ENCODE measurements at places on chromosomes 1 and 21.

DNA sequence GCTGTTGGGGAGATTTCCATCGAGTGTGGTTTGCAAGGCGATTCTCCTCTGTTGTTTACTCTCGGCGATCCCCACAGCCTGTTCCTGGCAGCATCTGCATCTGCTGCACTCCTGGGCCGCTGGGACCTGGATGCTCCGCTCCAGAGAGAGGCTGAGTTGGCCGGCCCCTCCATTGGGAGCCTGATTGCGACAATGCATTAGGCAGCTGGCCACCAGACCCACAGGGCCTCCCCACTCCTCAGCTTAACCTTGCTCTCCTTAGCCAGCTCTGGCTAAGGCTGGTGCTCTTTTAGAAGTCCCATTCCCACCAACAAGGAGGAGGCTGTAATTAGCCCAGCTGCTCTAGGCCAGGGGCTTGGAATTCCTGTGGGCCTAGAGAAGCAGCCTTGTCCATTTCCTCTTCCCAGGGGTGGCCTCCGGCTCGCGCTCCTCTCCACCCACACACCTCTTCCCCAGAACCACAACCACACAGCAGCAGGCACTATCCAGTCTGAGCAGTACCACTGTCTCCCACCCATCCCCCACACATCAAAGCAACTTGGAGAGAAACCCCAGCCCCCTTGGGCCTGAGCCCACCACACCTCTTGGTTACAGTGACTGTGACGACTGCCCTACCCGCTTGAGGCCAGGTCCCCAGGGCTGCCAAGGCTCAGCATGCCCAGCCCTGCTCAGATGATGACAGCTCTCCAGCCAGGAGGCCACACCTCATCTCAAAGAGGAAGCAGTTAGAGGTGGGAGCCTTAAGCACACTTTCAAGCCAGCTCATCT is 193.8 kb upstream of the EDN2 start:
- DNase-seq = no peak

GRCh38 chr1:207064561-207064960 is 11.5 kb downstream of the PFKFB2 start:
- DNase-seq = no peak

DNA sequence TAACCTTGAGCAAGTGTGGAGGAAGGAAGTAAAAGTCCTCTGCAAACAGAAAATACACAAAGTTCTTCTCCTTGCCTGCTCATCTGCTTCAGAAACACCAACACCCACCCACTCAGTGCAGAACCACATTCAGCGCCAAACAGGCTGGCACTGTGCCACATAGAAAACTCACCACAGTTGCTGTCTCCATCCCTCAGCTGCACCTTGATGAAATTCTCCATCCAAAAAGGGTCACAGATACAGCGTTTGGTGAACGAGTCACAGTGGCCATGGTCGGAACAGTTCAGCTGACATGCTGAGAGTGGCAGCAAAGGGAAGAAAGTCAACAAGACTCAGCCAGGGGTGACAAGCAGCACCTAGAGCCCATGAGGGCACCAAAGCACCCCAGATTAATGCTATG is 114.5 kb downstream of the KIAA0319L start:
- no peak for DNase-seq

- no peak for DNase-seq
These were observed 38.7 kb downstream of the PACC1 start for GRCh38 chr1:212375986-212376385.

GRCh38 chr1:199264911-199265310 is 626.1 kb downstream of the PTPRC start:
- no peak for DNase-seq

DNA sequence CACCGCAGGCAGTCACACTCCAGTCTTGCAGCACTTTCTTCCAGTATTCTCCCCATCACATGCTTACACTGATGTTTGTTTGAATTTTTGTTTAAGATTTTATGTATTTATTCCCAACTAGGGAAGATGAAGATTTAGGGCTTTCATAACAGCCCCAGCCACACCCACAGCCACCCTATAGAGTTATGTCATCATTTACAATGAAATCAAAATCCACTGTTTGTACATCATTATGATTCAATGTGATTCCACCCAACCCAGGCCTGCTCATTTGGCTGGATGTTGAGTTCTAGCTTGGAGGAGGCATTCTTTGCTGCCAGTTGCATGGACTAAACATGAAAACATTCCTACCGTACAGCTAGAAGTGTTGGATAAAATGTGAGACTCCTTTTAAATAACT is 35.8 kb downstream of the RIPK4 start:
- DNase-seq = no peak

GRCh38 chr1:231162297-231162969 is 575 bp downstream of the TRIM67 start:
- no peak for DNase-seq

DNA sequence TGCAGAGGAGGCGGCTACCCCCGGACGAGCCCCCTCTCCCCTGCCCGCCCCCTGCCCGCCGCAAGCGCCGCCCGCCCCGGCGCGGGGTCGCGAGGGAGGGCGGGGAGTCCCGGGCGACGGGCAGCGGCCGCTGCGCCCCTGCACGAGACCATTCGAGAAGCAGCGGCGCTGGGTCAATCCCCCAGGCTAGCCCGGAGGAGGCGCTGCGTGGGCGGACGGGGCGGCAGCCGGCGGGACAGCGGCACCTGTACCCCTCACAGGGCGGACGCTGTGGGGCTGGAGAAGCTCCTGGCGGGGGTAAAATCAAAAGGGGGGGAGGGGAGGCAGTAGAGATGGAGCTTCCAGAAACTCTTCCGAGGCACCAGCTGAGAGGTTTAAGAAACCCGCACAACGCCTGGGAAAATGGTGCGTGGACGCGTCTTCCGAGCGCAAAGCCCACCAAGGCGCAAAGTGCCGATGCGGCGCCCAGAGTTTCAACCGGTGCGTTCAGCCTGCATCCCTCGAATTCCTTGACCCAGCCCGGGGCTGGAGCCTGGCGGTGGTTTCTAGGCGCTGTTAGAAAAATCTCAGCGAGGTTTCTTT is at the start of gene PLPPR5:
Gene PLPPR5, minus strand, starts transcription at position 1 of the 582 bp plus-strand sequence. CDS start 190 bp downstream, outside the sequence.
- no peak for DNase-seq

Measured in effector memory CD4-positive, alpha-beta T cell (primary cell).